ENCODE measurements at places on chromosomes 16 and 17. TPM values are rescaled to one million over a fixed set of nuclear protein-coding genes. Genes with fewer than 3 reads are reported as not detected.

The KRT33A gene
- polyA plus RNA-seq: not detected

- no peak for DNase-seq
These were observed 1.5 kb downstream of the TNRC6C start for GRCh38 chr17:77959926-77960521.

DNA sequence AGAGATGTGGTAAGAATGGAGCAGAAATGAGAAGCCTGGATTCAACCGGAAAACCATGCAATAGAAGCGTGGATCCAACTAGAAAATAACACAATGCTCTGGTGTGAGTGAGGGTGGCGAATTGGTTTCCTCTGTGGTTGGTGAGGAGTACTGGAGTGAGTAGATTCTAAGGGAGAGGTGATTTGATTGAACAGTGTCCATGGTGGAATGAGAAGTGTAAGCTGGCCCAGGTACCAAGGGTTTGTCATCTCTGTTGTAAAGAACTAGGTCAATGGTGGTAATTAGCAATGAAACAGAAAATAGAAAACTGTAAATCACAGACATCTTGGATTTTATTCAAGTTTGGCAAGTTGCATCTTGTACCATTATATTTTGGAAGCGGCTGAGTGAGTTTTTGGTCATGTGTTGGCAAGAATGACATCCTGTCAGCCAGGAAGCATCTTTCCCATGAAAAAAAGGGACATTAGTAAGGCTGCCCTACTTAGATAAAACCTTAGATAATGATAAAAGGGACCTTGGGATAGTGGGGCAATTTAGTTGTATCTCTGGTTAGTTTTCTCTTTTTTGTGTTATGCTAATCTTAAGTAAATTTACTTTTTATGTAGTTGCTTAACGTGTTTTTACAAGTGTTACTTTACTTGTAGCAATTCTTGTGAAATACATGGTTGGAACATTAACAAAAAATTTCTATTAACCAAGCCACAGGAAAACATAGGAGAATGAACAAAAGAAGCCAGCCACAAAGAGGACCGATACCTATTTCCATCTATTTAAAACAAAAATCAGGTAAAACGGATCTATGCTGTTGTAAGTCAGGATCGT is 20.9 kb downstream of the HSD17B2 start:
- no peak for DNase-seq

DNA sequence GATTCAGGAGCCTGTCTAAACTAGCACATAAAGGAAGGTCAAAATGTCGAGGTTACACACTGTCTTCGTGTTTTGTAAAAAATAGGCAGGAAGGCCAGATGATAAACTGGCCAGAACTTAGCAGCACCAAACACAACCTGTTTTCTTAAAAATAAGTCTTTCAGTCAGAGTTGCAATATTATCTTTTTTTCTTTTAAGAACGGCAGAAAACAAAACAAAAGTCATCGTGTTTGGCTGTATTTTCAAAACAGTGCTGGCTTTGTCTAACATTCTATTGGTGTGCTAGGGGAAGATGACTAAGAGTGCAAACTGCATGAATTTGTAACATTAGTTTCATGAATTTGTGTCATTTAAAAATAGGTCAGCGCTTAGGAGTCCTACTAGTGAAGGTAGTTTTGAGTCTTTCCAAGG is 5.3 kb downstream of the MAF start:
- DNase-seq: no peak

DNA sequence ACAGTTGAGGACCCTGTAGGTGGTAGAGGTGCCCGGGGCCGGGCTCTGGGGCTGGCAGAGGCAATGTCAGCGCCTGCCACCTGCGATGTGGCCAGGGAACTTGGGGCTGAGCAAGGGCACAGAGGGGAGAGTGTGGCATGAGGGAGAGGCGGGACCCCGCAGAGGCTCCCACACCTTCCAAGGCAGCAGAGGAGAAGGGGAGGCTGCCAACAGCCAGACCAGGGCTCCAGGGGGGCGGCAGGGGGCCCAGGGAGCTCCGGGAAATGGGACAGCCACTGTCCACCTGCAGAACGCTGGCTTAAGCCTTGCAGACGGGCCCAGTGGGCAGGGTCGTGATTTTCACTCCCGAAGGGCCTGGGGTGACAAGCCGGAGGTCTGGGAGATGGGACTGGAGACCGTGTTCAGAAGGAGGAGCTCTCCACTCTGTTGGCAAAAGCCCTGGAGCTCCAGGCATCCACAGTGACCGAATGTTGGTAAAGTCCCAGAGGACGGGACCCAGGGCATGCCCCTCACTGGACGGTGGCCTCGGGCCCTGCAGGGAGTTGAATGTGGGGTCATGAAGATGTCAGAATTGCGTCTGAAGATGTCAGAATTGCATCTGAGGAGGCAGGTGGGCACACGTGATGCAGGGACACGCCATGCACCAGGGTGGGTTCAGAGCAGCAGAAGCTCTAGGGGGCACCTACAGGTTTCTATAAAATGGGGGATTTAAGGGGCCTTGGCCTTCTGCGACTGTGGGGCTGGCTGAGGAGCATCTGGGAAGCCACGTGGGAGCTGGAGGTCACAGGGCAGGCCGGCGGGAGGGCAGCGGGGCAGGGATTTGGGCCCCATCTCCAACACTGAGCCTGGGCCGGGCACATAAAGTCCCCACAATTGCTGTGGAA is 18.6 kb downstream of the CD7 start:
- no peak for DNase-seq
